ENCODE measurements at places on chromosomes 3 and 15.

DNA sequence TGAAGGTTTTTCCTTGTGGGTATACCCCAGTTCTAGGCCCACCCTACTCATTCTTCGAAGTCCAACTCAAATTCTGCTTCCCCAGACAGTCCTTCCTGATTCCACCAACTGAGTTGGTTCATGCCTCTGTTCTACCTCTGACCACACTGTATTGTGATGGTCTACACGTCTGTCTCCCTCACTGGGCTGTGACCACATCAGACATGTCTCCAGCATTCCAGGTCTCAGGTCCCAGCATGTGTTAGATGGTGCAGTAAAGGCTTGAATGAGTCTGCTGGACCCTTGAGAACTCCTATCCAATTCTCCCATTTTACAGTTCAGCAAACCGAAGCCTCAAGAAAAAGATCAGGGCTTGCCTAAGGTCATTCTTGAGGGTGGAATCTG, 2.8 kb upstream of the ATP2B2 start:
- no peak for DNase-seq

- no peak for DNase-seq
Measured at GRCh38 chr15:89761009-89761831, 10.2 kb upstream of the MESP1 start.

- no peak for DNase-seq
Measured at GRCh38 chr3:123961508-123961856, 453 bp upstream of the CCDC14 start.

DNA sequence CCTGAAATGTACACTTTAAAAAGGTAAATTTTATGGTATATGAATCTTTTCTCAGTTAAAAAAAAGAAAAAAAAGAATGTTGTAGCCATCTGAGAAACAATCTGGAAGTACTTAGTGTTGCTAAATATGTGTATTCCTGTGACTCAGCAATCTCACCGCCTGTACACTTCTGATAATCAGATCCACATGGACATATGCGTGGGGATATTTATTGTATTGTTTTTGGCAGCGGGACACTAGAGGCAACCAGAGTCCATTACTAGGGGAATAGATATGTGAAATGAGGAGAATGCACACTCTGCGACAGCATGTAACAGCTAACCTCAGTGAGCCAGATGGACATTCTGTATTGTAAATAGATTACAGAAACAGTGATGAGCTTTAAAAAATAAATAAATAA, 65.4 kb downstream of the AQP9 start:
- no peak for DNase-seq

DNA sequence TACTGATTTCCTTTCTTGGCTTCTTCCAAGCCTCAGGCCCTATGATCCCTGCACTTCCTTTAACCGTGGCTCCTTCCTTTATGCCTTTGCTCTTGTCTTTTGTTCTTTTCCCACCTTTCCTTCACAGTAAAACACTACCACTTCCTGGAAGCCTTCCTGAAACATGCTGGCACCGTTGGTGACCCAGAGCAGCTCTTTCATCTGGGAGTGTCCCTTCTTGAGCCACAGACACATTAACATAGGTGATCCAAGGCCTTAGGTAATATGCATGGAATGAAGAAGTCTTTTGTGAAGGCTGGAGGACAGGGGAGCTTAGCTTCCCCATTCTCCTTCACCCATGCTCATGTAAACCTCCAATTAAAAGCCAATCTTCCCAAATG, 39.4 kb downstream of the AMOTL2 start:
- no peak for DNase-seq

DNA sequence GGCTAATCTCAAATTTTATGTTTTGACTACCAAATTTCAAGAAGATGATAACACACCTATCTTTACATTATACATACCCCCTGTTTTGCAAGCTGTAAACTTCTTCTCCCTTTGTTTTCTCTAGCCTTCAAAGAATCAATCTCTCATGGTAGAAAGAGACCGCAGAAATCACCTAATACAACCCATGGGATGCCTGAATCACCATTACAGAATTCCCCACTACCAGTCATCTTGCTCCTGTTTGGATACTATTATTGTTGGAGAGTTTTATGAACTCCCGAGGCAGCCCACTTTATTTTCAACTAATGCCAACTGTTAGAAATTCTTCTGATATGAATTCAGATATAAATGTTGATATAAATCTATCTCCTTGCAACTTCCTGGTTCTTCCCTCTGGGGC, 110.9 kb downstream of the FRMD5 start:
- DNase-seq: no peak

DNA sequence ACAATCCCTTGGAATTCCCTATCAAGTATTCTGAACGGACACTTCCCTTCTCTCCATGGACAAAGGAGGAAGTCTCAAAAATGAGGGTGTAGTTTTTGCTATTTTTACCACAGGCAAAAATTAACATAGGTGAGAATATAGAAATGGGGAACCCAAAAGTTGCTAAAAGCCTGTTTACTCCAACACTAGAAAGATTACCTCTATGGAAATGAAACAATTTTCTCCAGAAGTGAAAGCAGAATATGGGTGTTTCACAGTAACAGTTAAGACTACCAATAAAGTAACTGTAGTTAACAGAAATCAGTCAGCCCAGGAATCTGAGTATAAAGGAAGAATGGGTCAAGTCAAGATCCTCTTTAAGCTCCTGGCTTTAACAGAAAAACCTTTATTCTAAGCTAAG, 9.3 kb downstream of the TRA2B start:
- DNase-seq: no peak

- no peak for DNase-seq
Measured at GRCh38 chr3:18837137-18837755, 311.1 kb upstream of the KCNH8 start.

GRCh38 chr3:58535531-58536500, 1.2 kb downstream of the ACOX2 start:
- DNase-seq: no peak

- no peak for DNase-seq
Measured at GRCh38 chr15:101452572-101452971, 36.9 kb downstream of the PCSK6 start.

Data from GM12864 (cell line).